Memory B cell (primary cell): ENCODE measurements at places on chromosomes 13 and 19.

- DNase-seq, result no peak
These were observed 321.0 kb downstream of the COG6 start for GRCh38 chr13:39976481-39976880.

GRCh38 chr19:56808717-56809392, 31.7 kb downstream of the PEG3 start:
- DNase-seq, result no peak

GRCh38 chr13:85469320-85469719, 329.9 kb downstream of the SLITRK6 start:
- no peak for DNase-seq

- no peak for DNase-seq
These were observed 70.7 kb downstream of the EPS15L1 start for GRCh38 chr19:16400911-16401591.

DNA sequence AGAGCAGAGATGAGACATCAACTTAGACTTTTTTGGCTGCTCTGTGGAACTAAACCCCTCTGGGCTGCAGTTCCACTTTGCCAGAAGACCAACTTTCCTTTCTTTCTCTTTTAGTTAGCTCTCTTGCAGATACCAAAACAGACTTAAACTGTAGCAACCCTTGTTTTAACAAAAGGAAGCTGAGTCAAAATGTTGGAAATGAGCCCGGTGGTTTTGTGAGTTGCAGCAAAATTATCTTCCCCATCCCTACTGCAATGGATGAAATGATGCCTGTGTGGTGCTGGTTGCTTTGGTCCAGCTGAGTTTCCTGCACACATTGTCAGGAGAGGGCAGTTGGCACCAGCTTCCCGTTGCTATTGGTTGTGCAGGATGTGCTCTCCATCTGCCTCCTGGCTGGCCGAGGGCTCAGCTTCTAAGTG, 115.3 kb downstream of the LRCH1 start:
- DNase-seq, result no peak

DNA sequence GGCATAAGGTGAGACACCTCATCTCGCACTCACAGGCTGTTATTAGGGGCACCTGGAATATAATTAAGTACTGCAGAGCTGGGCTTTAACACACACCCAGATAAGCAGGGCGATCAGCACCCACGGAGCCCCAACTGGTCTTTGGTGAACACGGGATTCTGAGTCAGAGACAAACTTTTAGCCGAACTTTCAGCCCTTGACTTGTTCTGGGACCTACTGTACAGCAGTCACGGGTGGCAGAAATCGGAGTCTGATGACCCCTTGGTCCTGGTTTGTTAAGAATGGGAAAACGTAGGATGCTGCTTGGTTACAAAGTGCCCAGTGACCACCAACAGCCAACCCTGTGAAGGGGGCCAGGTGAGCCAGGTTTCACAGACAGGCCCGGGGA, 9.0 kb downstream of the SH3GL1 start:
- no peak for DNase-seq

DNA sequence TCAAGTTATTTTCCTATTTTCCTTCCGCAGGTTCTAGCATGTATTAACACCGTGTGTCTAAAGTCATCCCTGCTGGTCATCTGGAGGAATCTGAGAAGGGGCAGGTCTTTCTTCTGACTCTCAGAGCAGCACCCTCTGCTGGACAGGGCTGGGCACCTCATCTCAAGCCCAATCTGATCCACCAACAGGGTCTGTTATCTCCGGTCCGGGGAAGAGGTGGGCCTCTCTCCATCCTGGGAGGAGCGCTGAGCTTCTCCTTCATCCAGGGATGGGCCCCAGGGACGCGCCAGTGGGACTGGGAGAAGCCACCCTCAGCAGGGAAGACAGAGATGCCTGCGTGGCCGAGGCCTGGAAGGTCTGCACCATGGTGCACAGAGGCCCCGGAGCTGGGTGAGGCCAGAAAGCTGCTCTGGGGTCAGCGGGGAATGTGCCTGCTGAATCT, 26.0 kb upstream of the ZNF331 start:
- DNase-seq, result peak; percentile 33

GRCh38 chr13:59459972-59460371, 703.8 kb downstream of the DIAPH3 start:
- no peak for DNase-seq

DNA sequence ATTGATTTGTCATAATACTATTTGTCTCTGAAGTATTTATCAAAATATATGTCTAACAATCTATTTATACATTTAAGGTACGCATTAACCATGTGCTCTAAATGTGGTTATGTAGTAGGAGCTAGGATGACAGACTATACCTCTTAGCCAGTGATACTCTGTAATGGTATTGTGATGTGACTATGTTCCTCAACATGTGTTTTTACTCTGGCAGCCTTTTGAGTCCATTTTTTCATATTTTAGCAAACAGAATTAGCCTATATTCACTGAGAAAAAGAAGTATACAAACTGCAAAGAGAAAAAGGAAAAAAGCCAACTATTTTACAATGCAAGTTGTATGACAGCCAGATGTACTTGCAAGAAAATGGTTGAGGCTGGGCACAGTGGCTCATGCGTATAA, 26.7 kb downstream of the MAB21L1 start:
- no peak for DNase-seq

GRCh38 chr19:58407658-58408151, 744 bp upstream of the ZNF584 start:
- no peak for DNase-seq

DNA sequence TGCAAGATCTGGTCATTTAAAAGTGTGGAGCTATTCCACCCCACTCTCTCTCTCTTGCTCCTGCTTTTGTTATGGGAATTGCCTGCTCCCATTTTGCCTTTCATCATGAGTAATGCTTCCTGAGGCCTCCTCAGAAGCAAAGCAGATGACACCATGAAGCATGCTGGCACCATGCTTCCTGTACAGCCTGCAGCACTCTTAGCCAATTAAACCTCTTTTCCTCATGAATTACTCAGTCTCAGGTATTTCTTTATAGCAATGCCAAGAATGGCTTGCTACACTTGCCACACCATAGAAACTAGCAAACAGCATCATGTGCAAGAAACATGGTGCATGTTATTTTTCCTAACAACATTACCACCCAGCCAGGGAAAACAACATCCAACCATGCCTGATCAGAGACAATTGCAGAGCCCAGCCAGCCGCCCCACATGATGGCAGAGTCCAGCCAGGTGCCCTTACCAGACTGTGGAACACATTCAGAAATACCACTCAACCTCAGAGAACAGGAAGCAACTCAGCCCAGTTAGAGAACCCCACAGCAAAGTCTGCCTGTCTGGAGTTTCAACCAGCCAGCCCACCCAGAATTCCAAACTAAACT, 36.9 kb downstream of the SYDE1 start:
- no peak for DNase-seq

DNA sequence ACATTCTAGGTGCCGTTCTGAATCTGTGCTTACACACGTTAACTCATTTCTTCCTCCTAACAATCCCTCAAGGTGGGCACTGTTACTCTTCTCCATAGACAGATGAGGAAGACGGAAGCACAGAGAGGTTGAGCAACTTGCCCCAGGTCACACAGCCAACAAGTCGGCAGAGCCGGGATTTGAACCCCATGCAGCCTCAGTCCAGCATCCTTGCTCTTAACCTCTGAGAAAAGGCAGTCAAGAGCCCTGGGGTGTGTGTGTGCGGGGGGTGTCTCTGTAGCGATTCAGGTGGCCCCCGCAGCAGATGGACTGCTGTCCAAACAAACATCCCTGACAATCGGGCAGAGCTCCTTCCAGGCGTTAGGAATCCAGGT, 6.3 kb downstream of the PTPRS start:
- no peak for DNase-seq
